ENCODE measurements at places on chromosomes 12 and 14.

- peak; percentile 49 for DNase-seq
Measured at GRCh38 chr12:92078167-92079053, 67.2 kb downstream of the BTG1 start.

DNA sequence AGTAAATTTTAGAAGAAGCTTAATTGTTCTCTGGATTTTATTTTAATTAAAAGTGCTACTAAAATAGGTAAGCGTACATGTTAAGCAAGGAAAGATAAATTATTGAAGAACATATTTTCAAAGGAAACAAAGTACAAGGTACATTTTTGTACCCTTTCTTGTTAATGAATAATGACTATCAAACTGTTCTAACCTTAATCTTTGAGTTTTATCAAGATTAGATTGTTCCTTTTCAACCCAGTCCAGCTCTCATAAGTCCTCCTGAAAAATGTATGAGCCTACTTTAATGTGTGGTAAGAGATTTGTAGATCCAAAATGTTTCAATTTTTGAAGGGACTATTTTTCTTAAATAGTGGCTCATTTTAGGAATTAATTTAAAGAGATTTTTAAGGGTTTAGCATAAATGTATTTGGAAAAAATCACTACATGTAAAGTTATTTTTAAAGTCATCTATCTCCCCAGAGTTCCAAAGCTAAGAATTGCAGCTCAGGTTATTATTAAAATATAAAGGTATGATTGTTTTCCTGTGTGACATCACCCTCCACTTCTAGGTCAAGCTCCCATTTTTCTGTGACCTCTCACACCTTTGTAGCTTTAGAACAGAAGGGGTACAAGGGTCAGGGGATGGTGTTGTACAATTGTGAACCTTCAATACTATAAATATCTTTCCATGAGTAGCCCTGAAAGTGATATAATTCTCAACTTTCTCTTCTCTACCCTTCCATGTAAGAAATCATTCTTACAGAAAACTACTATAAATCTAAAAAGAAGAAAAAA lies 1.2 kb upstream of the PIK3C2G start:
- DNase-seq, result peak; percentile 30

- peak; percentile 20 for DNase-seq
Measured at GRCh38 chr14:30002859-30003258, 75.2 kb upstream of the PRKD1 start.

GRCh38 chr12:581746-582145 lies 81.5 kb downstream of the NINJ2 start:
- DNase-seq, result no peak

- DNase-seq, result no peak
Measured at GRCh38 chr12:78403681-78404080, 460.9 kb upstream of the SYT1 start.

GRCh38 chr12:88496891-88497371 lies 83.3 kb downstream of the KITLG start:
- DNase-seq, result no peak

GRCh38 chr12:131598717-131599116 lies 112.2 kb upstream of the SFSWAP start:
- DNase-seq, result no peak

- no peak for DNase-seq
Measured at GRCh38 chr14:105387530-105387922, 10.8 kb upstream of the TEX22 start.

- DNase-seq, result no peak
Measured at GRCh38 chr12:65259501-65259900, 19.0 kb upstream of the MSRB3 start.

- DNase-seq, result no peak
Measured at GRCh38 chr14:104926619-104927431, 2.1 kb downstream of the PLD4 start.

GRCh38 chr14:93719256-93719655 lies 69.0 kb downstream of the PRIMA1 start:
- DNase-seq, result no peak

DNA sequence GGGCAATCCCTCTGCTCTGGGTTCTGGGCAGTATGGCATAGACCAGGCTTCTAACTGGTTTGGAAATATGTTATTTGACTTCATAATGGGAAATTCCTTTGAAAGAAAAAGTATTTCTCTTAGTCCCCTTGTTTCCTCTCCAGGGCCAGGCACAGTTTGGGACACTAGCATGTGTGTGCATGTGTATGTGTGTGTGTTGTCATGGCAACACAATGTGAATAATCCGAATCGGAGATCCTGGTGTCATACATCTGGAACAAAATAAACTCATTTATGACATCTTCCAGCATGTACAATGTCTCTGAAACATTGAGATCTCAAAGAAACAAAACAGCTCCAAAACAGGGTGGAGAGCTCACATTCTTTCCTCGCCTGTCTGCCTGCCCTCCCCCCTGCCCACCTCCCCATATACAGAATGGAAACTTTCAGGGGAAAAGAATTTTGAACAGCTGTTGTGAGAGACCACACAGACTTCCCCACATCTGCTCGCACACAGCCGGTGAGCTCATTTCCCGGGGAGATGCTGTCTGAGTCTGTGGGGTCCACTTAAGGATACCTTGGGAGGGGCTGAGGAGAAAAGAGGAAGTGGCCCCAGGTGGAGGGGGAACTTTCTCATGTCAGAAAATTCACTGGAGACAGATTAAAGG lies 55.5 kb upstream of the PARP11 start:
- DNase-seq, result peak; percentile 66

- DNase-seq, result peak; percentile 21
Measured at GRCh38 chr12:75257510-75257909, 47.9 kb upstream of the KCNC2 start.

GRCh38 chr14:86799244-86799647 lies 1193.7 kb downstream of the GALC start:
- peak; percentile 65 for DNase-seq
